Vagina (tissue), 2 donors: ENCODE measurements at places on chromosomes 12 and 14.

DNA sequence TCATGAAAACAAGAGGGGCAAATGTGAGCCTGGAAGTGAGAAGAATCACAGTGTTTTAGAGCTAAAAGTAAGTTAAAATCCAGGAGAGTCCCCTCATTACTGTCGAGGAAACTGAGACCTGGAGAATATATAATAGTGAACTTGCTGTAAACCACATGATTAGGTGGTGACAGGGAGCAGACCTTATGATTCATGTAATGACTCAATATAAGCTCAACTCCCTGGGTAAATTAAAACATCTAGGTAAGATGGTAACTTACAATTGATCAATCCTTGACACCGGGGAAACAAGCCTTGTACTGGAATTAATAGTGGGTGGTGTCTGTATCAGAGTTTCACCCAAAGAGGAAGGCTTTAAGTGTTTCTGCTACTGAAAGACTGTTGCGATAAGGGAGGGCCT lies 269.3 kb downstream of the SNAPC1 start:
- DNase-seq = no peak

- no peak for DNase-seq
Measured at GRCh38 chr14:82655770-82656169, 1122.1 kb upstream of the SEL1L start.

- no peak for DNase-seq
Measured at GRCh38 chr14:99807413-99808153, 14.4 kb downstream of the EML1 start.

GRCh38 chr14:101743701-101744100 lies 17.8 kb upstream of the PPP2R5C start:
- DNase-seq = no peak

GRCh38 chr14:51079489-51079888 lies 15.4 kb downstream of the TRIM9 start:
- DNase-seq = no peak

- no peak for DNase-seq
Measured at GRCh38 chr12:7221486-7221885, 32.0 kb downstream of the PEX5 start.

- no peak for DNase-seq
Measured at GRCh38 chr14:95233702-95234241, 76.4 kb upstream of the DICER1 start.

DNA sequence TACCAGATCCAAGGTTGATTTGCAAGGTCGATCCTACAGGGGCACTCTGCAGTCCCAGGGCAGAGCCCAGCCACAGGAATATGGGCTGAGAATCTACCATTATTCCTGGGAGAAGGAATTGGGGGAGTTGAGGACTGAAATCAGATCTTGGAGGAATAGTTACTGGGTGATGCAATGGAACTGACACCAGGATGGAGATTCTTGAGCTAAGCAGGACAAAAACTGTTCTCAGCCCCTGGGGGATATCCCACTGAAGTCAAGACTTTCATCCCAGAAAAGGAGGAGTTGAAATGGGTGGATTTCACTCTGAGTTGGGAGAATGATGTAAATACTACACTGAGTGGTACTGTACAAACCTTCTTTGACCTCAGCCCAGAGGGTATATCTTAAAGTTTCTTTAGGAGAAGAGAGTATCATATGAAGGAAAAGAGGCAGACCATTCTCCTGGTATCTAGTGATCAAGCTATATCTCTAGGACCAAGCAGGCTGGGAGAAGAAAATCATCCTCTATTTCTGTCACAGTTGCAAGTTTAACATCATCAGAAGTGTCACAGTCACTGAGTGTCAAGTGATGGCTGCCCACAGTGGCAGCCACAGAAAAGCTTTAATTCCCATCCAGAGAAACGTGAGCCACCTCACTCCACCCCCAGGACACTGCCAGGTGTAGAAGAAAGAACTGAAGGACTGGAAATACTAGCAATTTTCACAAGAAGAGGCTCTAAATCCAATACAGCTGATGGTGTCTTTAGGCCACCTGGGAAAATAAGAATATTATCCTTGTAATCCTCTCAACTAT lies 181.9 kb downstream of the NUAK1 start:
- no peak for DNase-seq

- DNase-seq = no peak
Measured at GRCh38 chr12:102465762-102466560, 14.4 kb downstream of the IGF1 start.

DNA sequence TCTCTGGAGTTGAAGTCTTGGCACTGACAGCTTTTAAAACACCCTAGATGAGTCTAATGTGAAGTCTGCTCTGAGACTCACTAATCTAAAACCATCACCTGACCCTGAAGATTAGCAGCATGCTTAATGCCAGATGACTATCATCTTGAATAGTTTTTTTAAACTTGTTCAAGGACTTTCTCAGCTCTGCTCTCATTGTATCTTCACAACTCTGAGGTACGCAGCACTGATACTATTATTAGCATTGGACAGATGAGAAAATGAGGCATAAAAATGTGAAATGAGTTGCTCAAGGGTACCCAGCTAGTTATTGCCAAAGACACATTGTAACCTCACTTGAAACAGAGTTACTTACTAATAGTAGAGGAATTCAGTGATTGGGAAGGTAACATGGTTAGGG lies 4.8 kb downstream of the SLC38A1 start:
- DNase-seq = no peak

GRCh38 chr12:126160912-126161311 lies 1095.7 kb downstream of the AACS start:
- no peak for DNase-seq

- DNase-seq = no peak
Measured at GRCh38 chr12:71456990-71457389, 17.4 kb downstream of the LGR5 start.

GRCh38 chr14:39122330-39123138 lies 8.4 kb downstream of the GEMIN2 start:
- DNase-seq = no peak

- DNase-seq = no peak
Measured at GRCh38 chr12:109386059-109386433, 38.3 kb downstream of the MYO1H start.

- no peak for DNase-seq
Measured at GRCh38 chr12:106918746-106919145, 37.0 kb upstream of the TMEM263 start.

DNA sequence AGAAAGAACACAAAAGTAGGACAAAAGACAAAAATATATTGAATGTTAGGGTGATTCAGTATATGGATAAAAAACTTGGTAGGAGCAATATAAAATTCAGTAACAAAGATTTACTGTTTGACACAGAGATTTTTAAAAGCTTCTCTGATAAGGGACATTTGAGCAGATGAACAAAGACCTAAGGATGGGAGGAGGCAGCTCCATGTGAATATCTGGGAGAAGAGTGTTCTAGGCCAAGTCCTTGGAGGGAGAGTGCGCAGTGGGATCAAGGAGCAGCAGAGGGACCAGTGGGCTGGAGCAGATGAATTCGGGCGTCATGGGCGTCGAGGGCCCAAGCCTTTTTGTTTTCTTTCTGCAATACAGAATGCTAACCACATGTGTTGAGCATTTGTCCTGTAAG lies 174.4 kb downstream of the PRKCH start:
- DNase-seq = no peak

DNA sequence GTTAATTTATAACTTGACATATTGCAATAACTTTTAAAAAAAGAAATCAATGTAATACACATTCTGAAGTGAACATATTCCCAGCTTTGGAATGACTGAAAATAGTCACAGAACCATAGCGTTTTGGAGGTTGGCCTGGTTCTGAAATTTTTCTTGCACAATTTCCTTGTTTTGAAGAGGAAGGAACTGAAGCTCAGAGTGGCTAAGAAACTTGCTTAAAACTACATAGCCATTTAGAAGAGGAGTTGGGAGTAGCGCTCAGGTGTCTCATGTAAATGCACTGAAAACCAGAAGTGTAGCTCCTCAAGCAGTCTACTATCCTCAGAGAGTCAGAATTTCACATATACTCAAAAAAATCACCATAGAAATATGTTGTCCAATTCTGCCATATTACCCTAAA lies 41.2 kb downstream of the SLC38A1 start:
- no peak for DNase-seq

DNA sequence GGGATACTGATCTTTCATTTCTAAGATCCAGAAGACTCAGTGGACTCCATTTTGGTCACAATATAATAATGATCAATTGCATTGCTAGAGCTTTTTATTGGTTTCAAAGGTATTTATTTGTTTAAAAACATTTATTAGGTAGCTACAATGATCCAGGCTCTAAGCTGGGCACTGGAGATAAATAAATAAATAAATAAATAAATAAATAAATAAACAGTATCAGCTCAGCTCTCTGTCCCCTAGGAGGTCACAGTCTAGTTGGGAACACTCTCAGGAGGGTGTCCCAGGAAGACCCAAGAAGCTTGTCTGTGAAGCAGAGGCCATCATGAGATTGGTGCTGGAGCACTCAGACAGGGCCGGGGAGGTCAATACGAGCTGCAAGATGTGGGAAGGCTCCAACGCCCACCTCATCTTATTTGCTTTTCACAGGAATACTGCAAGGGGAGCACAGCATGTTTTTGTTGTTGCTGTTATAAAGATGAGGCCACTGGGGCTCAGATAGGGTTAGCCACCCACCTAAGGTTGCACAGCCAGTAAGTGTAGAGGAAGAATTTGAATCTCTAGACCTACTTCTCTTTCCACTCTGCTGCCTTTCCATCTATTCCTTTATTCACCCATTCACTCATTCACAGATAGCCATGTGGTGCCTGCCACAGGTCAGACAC lies 15.5 kb downstream of the ASB2 start:
- DNase-seq = no peak

GRCh38 chr12:3328081-3328480 lies 162.9 kb upstream of the PRMT8 start:
- DNase-seq = no peak

GRCh38 chr12:8887285-8887715 lies 27.0 kb upstream of the PHC1 start:
- DNase-seq = no peak

- no peak for DNase-seq
Measured at GRCh38 chr12:32084017-32084688, 22.5 kb upstream of the BICD1 start.
